Stimulated activated CD8-positive, alpha-beta memory T cell treated with anti-CD3 and anti-CD28 coated beads, Interleukin-7, amount 100 ng/mL, for 1 hour (primary cell): ENCODE measurements at places on chromosomes 16 and 17.

DNA sequence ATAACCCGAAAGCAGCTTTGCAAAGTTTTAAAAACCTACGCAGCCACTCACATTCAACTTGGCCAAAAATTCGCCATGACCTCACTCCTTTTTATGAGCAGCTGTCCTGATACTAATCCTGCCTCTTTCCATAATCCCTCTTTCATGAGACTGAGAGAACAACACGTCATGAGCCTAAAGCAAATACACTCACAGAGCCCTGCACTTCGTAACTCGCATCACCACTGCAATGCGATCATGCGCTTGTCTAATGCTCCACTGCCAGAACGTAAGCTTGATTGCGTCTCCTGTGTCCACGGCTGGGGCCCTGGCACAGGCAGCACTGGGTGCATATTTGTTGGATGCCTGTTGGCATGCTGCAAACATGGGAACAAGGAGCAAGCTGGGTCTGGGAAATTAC lies 36.2 kb downstream of the CDRT4 start:
- DNase-seq, result no peak

DNA sequence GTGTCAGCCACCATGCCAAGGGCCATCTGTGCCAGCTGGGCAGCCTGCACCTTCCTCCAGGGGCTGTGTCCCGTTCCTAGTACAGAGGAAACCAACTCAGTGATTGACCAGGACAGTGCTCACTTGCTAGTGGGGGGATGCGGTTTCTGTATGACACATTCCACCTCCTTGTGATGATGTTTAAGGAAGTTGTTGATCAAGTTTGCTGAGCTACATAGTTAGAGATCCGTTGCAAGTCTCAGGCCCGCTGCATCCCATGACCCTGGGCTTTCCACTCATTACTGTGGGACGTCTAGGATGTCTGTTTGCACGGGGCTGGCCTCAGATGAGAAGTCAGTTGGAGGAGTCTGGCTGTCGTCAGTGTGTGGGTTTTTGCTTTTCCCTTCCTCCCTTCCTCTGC lies 33.6 kb downstream of the RNF213 start:
- DNase-seq, result no peak

GRCh38 chr16:69763599-69763942 lies 1.4 kb downstream of the WWP2 start:
- DNase-seq, result no peak

DNA sequence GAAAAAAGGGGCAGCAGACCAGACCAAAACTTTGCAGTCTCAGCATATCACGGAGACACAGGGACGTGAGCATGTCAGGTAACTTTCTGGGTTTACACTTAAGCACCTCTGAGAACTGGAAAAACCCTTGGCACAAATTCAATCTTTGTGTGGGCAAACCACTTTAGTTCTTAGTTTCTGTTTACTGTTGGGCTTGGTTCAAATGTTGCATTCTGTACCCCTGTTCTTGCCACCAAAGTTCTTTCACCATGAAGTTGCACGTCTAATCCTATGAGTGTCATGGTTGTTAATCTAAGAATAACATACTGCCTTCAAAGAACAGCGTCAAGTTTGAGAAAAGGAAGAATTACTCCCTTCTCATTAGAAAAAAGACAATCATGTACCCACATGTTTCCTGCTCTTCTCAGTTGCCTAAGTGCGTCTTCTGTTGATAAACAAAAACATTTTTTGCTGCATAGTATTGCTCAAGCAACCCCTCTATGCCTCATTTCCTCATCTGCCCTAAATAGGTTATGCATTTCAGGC lies 11.6 kb downstream of the KRT33A start:
- DNase-seq, result no peak

DNA sequence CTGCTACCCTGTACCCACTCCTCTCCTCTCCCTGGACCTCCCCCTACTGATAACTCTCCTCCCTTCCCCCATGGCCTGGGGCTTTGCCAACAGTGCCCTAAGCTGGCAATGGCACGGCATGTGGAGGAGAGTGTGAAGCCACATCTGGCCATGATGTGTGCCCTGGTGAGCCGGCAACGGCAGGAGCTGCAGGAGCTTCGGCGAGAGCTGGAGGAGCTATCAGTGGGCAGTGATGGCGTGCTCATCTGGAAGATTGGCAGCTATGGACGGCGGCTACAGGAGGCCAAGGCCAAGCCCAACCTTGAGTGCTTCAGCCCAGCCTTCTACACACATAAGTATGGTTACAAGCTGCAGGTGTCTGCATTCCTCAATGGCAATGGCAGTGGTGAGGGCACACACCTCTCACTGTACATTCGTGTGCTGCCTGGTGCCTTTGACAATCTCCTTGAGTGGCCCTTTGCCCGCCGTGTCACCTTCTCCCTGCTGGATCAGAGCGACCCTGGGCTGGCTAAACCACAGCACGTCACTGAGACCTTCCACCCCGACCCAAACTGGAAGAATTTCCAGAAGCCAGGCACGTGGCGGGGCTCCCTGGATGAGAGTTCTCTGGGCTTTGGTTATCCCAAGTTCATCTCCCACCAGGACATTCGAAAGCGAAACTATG lies 5.2 kb downstream of the TRAF4 start:
- DNase-seq, result no peak

DNA sequence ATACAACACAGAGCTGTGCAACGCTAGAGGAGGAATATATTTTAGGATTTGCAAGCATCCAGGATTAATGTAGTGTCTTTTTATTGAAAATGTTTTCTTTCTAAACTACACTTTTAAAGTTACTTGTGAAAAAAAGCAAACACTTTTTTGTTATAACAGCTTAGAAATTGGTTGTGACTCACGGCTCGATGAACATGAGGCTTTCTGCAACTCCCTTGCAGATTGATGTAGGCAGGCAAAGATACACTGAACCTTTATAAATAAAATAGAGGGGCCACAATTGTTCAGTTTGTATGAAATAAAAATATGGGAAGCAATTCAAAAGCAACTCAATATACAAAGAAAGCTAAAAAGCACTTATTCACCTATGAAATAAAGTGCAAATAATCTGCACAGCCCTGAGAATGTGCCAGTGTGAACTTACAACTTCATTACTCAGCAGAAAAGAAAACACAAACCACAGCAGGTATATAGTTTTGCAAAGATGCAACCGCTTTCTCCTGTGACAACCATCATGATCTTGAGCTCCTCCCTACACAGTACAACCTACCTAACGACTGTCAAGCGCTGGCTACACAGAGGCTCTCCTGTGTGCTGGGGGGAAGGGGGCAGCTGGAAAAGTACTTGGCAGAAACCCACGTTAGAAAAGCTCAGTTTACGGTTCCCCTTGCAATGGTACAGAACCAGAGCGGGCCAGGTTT lies 948 bp downstream of the LUC7L start:
- DNase-seq, result no peak

DNA sequence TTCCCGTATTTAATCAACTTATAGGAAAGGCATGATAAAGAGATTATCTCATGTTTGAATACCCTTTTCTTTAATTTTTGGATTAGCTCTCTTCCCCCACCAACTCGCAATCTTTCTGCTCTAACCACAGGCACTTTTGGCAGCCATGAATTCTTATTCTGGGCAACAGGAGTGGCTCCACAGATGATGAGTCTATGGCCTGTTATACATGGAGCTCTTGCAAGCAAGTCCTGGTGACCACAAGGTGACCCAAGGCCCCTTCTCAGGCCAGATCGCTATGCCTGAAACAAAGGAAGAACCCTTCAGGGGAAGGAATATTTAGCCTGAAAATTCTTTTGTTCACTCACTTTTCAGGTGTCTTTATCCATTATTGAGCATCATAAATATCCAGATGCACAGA lies 10.8 kb upstream of the ZNF267 start:
- no peak for DNase-seq

- no peak for DNase-seq
Measured at GRCh38 chr16:276426-277077, 808 bp upstream of the RGS11 start.

GRCh38 chr16:56995136-56995805 lies 5.9 kb downstream of the NLRC5 start:
- no peak for DNase-seq

DNA sequence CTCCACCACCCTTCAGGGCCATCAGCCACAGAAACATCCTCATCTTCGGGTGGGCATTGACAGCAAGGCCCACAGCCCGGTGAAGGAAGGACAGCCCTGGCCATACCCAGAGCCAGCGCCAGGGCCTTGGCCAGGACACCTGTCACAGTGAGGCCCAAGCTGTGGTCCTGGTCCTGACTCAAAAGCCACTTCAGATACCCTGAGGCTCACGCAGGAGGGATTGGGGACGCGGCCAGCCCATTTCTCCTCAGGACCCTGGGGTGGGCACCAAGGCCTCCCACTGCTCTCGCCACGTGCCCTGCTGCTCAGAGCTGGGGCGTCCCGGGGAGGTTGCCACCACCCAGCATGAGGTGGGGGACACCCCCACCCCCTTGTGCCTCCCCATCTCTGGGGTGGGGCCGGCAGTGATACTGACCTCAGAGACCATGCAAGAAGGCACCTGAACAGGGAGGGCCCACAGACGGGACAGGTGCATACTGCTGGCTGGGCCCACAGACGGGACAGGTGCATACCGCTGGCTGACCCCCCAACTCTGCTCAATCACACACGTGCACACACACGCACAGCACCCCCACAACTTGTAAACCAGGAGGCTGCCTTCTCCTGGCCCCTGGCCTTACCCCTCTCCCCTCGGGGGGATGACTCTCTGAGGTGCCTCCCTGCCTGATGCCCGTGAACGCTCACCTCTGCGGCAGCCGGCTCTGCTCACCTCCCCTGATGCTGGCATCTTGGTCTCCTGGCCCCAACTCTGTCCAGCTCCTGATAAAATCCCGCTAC lies 14.2 kb downstream of the SLC7A5 start:
- DNase-seq, result no peak

GRCh38 chr17:59093702-59094231 lies 12.9 kb downstream of the TRIM37 start:
- DNase-seq, result no peak

DNA sequence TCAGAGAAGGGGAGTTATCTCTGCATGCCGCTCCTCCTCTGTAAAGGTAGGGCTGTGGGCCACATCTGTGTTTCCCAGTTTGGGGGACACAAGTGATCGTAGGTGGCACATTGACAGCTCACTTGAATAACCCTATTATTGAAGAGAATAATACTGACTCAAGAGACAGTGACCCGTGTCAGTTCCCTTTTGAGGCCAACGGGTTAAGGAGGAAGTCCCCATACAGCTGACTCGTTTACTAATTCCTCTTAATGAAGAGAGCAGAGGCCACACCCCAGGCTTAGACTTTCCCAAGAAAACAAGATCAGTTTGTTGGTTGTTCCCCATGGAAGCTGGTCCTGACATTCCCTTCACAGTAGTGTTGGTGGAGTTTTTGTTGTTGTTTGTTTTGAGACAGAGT lies 33.0 kb downstream of the IL4R start:
- no peak for DNase-seq

DNA sequence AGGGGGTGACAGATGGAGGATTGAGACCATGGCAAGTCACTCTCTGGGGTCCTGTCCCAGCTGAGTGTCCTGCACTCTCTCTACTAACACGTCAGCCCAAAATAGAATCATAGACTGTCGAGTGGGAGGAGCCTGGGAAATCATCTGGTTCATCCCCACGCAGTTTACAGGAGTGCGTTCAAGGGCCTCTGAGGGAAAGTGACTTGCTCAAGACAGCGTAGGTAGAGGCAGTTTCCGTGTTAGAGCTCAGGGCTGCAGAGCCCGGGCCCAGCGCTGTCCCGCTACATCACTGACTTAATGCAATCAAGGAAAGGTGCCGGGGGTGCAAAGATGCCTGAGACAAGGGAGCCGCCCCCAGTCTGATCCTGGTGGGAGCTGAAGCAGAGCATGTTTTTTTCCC lies 10.3 kb downstream of the GSG1L2 start:
- no peak for DNase-seq

DNA sequence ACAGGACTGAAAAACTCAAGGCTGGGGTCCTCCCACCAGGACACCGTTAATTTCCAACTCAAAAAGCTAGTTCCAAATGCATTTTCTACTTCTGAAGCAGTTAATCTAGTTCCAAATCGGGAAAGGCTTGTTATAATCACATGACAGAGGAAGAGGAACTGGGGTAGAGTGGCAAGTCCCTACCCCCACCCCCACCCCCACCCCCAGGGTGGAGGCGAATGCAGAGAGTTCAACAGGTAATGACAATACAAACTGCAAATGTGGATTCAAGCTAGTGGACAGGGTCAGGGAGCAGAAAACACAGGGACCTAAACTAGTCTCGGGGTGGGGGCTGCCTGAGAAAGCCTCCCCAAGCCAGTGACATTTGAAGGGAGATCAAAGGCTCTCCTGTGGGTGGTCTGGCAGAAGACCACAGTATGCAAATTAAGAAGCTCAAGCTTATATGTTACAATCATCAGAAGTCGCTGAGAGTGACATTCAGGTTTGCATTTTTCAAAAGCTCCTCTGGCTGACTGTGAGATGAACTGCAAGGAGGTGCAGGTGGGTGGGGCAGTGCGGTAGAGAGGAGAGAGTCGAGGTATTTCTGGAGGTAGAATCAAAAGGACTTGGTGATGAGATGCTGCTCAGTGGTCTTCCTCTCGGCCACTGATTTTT lies 56.4 kb upstream of the SLC25A19 start:
- DNase-seq, result no peak

- DNase-seq, result no peak
Measured at GRCh38 chr17:2388020-2388682, 12.7 kb downstream of the MNT start.

DNA sequence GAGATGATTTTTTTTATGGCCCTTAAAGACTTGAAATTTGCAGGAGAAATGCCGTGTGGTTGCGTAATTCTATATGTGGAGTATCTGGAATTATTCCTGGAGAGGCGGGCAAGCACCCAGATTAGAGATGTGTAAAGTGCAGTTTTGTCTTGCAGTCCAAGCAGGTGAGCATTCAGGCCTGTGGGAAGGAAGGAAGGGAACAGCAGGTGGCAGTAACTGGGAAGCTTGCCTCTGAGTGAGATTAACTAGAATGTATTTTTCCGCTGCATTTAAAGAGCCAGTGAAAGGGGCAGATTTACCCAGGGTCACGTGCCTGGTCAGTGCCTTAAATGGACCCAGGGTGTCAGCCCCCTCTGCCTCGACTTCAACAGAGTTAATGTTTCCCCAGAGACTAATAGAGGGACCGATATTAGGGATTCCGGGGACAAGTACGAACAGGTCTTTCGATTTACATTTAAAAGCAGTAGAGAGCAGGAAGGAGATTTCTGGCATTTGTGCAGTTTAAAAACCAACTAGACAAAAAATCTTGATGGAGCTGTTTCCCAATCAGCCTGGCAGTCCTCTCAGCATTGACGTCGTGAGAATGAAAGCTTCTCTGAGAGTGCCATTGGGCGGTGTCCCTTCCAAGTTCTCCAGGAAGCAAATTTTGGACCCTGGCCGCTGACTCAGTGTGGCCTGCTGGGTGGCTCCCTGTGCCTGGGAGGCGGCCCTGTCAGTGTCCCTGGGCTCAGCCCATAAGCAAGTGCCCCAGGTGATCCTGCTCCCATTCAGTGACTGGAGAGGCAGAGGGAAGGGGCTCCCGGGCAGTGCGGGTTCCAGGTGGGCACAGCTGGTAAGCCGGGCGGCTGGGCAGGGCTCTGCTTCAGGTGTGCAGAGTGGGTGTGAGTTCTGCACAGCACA lies 38.2 kb downstream of the KSR1 start:
- DNase-seq, result no peak

DNA sequence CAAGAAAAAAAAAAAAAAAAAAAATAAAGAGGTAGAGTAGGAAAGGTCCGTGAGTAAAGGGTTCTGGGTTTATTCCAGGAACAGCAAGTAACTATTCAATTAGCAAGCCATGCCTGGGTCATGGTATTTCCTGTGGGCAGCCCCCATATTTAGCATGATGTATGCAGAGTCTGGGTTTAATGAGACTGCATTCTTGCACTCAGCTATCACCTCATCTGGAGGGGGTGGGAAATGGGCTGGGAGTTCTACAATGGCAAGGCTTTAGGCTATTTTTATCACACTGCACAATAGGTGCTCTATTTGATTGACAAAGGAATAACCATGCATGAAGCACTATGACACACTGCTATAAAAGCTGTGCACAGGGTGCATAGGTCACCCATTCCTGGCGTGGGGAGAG lies 104.0 kb upstream of the CCL2 start:
- no peak for DNase-seq
